ENCODE measurements at places on chromosomes 12 and 14.

DNA sequence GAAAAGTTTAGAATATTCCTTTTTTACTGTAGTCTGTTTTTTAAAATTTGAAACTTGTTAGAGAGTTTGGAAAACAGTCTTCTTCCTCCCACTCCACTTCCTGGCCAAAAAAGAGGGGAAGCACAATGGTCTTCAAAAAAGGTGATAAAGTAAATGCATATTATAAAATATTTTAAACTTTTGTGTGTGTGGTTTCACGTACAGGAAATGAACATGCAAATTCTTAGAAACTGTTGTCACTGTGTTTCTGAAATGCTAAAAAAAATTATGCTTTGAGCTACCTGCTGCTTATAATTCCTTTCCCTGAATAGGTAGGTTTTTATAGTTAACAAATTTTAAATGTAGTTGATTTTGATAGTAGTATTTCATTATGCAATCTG, 2.9 kb downstream of the FGFR1OP2 start:
- DNase-seq = no peak

DNA sequence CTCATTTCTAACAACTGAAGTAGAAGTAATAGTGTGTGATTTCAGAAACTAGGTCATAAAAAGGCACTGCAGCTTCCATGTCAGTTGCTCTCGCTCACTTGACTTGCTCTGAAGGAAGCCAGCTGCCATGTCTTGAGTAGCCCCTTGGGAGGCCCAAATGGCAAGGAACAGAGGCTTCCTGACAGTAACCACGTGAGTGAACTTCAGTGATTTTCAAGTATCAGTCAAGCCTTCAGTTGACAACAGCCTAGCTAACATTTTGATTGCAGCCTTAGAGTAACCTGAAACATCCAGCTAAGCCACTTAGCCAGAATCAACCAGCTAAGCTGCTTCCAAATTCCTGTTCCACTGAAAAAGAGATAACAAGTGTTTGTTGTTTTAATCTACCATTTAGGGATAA, 26.7 kb downstream of the TOGARAM1 start:
- no peak for DNase-seq

- DNase-seq = no peak
Measured at GRCh38 chr12:104736307-104736706, 221.8 kb downstream of the SLC41A2 start.

DNA sequence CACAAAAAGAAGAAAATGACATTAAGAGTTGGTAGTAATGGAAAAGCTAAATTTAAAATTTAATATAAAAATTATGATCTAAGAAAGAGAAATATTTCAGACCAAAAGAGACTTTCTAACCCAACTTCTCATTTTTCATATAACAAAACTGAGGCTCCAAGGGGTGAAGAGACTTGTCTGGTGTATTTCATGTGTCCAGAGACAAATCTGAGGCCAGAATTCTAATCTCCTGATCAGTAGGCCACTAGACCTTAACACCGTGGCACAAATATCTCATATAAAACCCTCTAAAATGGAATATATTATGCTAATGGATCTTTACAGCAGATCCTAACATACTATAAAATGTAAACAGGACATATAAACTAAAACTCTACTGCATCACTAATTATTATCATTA, 275.7 kb upstream of the SLC16A7 start:
- DNase-seq = no peak

DNA sequence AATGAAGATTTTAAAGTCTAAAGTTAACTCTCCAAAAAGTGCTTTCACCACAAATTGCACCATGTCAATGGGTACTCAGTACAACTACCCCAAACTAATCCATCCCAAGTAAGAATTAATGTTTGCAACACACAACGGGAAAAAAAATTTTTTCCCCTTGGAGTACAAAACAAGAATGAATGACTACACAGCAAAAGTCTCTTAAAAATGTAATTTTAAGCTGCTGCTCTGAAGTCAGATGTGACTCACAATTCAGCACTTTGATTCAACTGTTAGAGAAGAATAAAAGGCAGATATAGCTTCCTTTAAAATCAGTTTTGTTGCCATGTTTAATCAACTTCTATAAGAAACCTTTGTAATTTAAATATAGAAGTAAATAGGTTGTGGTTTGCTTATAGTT, 42.5 kb upstream of the VPS33A start:
- DNase-seq = no peak

Data from stimulated activated CD4-positive, alpha-beta T cell treated with anti-CD3 and anti-CD28 coated beads, Interleukin-12 subunit alpha, Interleukin-12 subunit beta, amount 100 ng/mL, for 4 hours (primary cell).